Stimulated activated memory B cell treated with anti-CD40 and anti-IgM and Interleukin-4, amounts not matched to agents 10 μg/mL and 1 μg/mL and 100 μg/mL, for 72 hours (primary cell): ENCODE measurements at places on chromosomes 3 and 15.

DNA sequence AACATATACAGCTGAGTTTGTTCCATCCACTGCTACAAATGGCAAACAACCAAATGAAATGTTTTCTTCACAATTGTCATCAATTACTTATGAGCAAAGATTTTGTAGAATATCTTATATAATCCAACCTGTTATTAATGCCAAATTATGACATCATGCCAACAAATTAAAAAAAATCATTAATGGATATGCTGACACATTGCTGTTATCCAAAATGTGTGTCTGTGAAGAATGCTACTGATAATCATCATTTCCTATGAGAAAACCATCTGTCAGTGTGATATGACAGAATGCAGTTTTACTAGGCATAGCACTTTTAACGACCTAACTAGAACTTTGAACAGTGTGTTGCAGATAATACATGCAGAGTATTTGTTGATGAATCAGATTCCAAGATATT lies 556.5 kb upstream of the KCNMB2 start:
- no peak for ATAC-seq

DNA sequence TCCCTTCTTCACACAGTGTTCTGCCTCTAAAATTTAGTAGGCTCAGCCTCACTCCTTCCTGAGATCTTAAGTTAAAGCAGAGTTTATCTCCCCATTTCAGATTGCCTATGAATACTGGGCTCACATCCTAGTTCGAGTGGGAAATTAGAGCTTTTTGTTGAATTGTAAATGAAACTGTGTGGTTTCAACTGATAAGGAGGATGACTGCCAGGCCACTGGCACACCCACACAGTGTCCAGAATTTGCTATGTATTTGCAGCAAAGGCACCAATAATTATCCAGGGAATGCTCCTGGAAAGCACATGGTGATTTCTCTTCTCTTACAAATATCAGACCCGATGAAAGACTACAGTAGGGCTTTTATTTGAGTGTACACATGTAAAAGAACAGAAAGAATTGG lies 308.1 kb upstream of the COL8A1 start:
- ATAC-seq, result no peak

DNA sequence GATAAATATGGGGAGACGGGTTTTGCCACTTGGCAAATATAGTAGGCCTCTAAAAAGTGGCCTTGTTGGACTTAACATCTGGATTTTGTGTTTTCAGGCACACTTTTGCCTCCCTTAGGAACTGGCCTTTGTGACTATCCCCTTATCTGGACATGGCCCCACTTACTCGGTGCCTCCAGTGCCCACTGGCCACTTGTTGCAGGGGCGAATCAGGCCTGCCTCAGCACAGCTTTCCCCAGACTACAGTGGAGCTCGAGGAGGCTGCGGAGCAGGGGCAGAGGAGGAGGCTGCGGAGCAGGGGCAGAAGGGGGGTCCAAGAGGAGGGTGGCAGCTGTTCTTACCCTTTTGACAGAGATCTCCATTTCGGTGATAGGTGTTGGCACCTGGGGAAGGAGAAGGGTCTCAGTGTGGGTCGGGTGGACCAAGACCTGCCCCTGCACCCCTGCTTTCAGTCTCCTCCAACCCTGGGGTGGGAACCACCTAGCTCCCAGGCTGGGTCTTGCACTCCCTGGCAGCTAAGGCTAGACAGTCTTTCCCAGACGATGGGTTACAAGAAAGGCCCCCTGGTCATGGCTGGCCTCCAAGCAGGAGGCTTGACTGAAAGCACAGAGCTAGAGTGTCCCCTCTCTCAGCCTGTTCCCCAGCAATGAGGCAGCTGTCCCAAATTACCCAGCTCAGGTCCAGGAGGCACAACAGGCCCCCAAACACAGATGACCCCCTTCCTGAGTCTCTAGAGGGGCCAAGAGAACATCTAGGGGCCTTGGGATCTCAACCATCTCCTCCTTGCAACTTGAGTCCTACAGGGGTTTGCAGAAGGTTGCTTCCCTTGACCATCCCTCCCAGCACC lies 6.1 kb downstream of the SEMA3G start:
- no peak for ATAC-seq

DNA sequence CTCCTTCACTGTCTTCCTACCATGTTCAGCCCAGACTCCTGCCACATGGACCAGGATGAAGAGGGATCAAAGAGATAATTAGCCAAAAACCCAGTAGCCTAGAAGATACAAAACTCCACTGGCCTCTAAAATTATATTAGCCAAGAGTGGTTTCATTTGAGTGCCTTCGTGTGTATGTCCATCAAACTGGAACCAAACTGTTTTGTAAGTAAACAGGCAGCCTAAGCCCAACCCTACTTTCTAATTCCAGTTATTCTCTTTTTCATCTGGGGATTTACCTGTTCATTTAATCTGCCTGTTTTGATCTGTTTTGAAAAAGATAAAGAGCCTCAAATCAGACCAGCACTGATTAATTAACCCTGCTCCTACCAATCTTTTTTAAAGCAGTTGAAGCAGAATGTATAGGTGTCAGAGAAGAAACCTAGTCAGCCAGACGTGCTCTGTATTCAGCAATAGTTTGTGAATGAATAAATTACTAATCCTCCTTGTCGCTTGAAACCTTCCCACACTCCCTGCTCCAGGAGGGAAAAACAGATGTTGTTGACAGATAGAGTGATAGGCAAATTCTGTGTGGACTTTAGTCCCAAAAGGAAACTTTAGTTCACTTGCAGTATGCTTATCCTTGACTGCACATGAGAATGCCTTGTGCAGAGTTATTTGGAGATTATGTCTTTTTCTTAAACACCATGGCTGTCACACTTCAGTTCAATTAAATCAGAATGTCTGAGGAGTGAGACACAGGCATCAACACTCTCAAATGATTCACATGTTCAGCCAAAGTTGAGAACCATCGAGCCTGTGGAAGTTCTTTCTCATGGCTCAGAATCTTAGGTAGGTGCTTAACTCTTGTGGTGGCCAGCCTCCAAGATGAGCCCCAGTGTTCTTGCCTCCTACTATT lies 55.5 kb upstream of the ZBED2 start:
- ATAC-seq, result no peak

DNA sequence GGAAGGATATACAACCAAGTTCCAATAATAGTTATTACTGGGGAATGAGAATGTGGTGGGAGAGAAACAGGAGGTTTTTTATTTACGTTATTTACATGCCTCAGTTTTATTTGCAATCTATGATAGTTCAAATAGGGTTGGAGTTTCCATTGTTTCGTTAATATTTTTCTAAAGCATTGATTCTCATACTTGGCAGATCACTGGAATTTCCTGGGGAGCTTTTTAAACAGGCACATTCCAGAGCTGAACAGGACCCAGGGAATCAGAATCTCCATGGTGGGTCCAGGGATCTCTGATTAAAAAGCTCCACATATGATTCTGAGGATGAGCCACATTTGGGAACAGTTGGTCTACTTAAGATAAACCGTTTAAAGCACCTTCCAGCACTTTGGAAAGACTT lies 123.9 kb downstream of the IL20RB start:
- no peak for ATAC-seq

GRCh38 chr15:42148808-42149492 lies 7.5 kb downstream of the PLA2G4F start:
- no peak for ATAC-seq

DNA sequence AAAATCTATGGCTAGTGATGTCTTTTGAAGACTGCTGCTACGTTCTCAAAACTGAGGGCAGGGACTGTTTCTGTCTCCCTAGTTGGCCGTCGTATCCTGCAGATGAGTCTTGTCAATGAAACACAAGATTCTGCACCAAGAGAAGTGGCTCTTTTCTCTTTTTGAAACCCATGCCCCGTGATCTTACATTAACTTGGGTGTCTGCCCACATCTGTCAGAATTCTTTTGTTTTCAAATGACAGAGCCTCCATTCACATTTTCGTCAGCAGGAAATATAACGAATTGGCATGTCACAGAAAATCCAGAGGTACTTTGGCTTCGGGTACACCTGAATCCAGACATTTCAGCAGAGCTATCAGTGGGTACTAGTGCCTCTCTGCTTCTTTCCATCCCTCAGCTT lies 331.3 kb upstream of the PROK2 start:
- no peak for ATAC-seq

DNA sequence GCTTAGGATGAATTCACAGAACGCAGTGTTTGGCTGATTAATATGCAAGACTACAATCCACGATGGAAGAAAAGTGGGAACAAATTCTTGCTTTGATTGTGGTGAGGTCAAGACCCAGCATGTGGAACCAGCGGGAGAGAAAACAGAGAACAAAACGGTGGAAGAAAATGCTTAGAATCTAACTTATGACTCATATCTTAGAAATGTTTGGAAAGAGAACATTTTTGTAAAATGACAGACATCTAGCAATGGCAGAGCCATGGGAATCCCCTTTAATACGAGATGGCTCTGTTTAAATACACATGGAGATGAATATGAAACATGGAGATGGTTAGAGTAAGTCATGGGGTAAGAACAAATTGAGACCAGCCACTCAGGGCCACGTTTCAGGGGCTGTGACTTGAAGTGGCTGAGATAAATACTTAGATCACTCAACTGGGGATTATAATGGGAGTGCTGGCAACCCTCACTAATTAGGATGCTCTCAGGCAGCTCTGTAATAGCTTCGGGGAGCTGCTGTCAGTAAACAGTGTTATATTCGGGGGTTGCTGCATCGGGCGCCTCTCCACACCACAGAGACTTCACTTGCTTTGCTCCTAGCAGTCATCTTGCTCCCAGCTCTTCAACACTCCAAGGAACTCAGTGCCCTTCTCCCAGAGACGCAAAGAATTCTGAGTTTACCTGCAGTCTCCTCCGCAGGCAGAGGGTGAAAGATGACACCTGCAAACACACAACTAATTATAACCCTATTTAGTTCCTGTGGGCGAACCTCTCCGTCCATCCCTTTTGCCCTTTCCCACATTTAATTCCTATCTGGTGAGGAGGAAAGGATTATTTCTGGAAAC lies 68.0 kb upstream of the ONECUT1 start:
- no peak for ATAC-seq

DNA sequence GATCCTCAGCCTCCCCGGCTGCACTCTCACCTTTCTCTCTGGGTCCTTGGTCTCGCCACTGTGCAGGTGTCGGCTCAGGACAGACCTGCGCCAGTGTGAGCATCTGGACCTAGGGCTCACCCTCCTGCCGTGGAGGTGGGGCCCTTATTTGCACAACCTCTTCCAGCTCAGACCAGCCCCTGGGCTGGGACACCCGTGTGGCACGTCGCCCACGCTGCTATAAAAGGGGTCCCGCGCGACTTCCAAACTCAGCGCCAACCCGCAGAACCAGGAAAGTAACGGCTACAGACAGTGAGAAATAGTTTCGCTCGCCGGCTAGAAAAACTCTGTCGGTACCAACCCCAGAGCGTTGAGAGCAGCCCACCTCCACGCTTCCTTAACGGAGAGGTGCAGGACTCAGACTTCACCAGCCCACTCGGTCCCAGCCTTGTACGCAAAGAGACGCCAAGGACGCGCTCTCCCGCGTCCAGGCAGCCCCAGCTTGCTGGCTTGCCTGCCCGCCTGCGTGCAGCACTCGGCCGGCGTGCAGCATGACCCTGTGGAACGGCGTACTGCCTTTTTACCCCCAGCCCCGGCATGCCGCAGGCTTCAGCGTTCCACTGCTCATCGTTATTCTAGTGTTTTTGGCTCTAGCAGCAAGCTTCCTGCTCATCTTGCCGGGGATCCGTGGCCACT lies at the start of the genes DUOX2 and DUOXA2:
TSS of gene DUOX2 (minus strand) at position 97 of the 675 bp plus-strand sequence. CDS start 761 bp downstream, outside the sequence.
TSS of gene DUOXA2 (plus strand) at position 251 of the 675 bp plus-strand sequence. CDS start at position 531, 280 bp downstream.
- no peak for ATAC-seq

DNA sequence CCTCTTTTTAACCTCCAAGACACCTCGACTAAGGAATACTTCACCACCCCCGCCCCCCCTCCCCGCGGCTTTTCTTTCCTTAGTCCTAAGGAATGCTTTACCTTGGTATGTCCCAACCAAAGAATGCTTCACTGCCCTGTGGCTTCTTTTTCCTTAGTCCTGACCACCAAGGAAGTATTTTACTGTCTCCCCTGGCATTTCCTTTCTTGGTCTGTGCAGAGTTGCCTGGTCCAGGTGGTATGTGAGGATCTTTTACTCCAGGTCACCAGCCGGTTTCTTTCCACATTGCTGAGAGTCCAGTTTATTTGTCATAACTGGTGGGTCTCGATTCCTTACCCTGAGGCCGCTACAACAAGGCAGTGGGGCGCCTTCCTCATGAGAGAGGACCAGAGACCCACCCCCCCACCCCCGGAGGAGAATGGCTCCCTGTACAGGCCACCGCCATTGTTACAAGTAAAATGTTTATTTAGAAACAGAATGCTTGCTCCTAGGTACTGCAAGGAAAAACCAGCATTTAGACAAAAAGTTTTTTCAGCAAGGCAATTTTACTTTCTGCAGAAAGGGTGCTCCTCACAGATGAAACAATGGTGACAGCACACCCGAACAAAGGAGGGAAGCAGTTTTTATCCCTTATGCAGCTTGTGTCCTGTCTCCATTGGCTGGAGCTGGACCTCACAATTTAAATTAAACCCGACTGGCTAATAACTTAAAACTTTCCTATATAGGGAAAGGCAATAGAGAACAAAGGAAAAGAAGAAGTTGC lies 23.1 kb upstream of the MTHFS start:
- no peak for ATAC-seq

DNA sequence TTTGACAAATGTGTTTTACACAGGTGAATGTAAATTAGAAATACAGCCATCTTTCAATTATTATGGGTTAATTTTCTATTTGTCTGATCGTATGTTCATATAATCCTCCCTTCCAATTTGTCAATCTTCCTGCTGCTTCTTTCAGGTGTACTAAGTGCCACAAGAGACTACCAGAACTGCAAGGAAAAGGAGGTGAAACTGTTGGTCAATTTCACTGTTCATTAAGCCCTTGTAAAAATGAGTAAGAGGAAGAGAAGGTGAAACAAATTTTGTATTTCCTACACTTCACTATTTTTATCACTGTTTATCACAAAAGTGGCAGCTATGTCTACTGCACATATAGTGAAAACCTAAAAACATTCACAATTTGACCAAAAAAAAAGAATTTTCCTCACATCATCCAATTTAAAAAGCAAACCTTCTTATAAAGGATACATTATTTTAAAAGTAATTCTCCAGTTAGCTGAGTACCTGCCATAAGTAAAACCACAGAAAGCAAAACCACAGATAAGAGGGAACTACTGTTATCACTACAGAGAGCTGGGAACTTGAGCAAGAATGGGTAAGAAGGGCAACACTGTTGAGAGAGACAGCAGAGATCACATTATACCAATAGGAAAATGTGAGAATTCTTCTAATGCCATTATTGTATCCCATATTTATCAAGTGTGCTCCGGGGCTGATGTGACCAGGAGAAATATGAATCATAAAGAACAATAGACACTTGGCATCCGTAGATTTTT lies 163.0 kb downstream of the TBC1D5 start:
- ATAC-seq, result peak; percentile 96

DNA sequence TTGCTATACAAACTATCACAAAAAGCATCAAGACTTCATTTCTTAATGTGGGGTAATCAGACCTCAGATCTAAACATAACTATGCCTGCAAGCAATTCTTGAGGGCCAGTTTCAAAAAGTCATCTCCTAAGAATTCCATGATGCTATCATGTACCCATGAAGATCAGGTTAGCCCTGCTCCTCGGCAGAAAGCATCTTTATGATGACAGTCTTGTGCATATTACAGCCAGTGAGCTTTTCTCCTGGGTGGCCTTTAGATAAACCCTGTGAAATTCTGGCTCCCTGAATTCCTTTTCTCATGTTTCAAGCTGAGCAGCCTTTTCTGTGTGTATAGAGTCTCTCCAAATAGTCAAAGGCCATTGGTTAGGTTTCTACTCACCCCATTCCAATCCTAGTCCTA lies 201.9 kb upstream of the MCTP2 start:
- ATAC-seq, result no peak

- ATAC-seq, result no peak
These were observed 240.7 kb downstream of the SHOX2 start for GRCh38 chr3:157865352-157866000.
